HFF-Myc (cell line): ENCODE measurements at places on chromosomes 4 and X.

DNA sequence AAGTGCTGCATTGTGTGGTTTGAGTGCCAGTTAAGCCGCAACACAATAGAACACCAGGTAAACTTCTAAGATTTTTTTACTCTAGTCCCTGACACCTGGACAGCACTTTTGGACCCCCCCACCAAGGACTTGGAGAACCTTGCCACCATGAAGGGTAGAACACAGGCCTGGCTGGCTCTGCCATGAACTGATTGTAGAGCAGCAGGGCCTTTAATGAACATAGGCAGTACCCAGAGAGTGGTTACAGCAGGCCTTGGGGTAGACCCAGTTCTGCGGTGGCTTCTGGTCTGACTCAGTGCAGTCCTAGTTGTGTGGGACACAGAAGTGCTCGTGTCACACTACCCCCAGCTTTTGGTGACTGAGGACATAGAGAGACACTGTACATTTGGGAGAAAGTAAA, 648.3 kb downstream of the PCDH19 start:
- DNase-seq: no peak

GRCh38 chr4:130722361-130722760, 1626.4 kb downstream of the C4orf33 start:
- no peak for DNase-seq

- DNase-seq: no peak
These were observed 74.4 kb upstream of the EFNB1 start for GRCh38 chrX:68754406-68754805.

DNA sequence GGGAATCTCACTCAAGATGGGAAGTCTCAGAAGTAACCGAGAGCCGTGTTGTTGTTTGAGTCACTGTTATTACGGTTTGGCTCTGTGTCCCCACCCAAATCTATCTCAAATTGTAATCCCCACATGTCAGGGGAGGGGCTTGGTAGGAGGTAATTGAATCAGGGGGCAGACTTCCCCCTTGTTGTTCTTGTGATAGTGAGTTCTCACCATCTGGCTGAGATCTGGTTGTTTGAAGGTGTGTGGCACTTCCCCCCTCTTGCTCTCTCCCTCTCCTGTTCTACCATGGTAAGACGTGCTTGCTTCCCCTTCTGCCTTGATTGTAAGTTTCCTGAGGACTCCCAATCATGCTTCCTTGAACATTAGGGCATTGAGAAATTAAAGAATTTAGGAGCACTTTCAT, 37.0 kb downstream of the HAND2 start:
- no peak for DNase-seq

- DNase-seq: no peak
These were observed 43.0 kb upstream of the SPANXN4 start for GRCh38 chrX:142982679-142983078.
